CD4-positive, alpha-beta T cell (primary cell): ENCODE measurements at places on chromosomes 11 and 22.

GRCh38 chr11:33892906-33893594 lies 1.2 kb upstream of the LMO2 start:
- no peak for DNase-seq

DNA sequence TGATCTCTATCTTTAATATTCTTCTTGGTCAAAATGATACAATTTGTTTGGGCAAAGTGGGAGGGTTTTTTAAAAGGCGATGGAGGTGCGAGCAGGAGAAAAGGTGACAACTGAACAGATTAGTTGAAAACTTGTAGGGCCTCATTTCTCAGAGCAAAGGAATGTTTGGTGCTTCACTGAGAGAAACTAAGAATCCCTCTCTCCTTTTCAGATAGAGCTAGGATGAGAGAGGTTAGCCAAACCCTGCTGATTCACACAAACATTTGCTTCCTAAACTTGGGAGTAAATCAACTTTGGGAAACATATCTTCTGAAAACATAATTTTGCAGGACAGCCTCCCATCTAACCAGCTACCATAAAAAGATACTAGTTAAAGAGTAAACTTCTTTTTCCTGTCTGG lies 57.0 kb downstream of the PHF21A start:
- DNase-seq = no peak

GRCh38 chr11:47393163-47394049 lies 15.0 kb upstream of the SLC39A13 start:
- DNase-seq = no peak

DNA sequence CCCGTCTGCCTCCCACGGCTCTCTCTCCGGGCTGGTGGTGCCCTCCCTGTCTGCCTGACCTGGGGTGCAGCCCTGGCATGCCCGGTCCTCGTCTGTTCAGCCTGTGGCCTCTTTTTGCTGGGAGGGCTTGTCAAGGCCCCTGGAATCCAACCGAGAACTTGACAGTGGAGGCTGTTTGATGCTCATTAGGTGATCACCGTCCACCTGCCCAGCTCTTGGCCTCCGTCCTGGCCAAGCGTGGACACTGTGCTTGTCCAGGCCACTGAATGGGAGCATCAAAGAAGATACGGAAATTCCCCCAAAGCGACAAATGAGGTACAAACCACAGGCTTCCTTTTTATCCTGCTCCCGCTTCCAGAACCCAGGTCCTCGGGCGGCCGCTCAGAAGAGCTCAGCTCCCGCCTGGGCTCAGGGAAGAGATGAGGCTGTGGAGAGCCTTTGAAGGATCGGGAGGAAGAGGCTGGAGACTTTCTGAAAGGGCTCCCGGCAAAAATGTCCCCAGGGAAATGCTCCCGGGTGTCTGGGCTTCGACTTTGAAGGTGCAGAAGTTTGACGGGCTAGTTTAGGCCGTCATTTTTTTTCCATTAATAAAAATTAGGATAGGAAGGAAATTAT lies 1273.9 kb downstream of the BRD1 start:
- no peak for DNase-seq

DNA sequence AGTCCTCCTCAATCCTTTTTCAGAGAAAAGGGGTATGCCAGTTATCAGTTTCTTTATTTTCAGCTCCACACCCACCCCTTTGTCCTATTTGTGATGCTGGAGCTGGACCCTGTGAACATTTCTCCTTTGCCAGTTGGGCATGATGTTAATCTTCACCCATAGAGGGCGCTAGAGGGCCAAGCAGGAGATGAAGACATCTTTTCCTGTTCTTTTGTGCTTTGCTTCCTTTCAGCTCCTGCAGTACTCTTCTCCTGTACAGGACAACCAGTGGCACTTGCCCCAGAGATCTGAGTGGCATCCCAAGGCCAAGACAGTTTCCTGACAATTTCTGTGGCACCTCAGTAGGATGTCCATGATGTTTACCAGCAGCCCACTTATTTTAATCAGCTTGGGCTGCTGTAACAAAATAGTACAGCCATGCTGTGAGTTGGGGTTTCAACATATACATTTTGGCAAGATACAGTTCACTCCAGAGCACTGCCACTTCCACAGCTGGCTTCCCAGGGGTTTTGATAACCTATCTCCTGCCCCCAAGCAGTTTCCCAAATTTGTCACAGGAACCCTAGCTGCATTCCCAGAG lies 4.6 kb downstream of the SAA2 start:
- DNase-seq = peak; percentile 49

GRCh38 chr11:111632516-111633220 lies 30.4 kb downstream of the SIK2 start:
- no peak for DNase-seq

GRCh38 chr22:47171441-47172221 lies 409.2 kb downstream of the TBC1D22A start:
- DNase-seq = no peak

- no peak for DNase-seq
Measured at GRCh38 chr22:49803134-49803533, 24.5 kb downstream of the BRD1 start.

GRCh38 chr22:49705972-49706352 lies 121.7 kb downstream of the BRD1 start:
- DNase-seq = no peak

GRCh38 chr22:48753381-48753730 lies 1074.3 kb downstream of the BRD1 start:
- no peak for DNase-seq

DNA sequence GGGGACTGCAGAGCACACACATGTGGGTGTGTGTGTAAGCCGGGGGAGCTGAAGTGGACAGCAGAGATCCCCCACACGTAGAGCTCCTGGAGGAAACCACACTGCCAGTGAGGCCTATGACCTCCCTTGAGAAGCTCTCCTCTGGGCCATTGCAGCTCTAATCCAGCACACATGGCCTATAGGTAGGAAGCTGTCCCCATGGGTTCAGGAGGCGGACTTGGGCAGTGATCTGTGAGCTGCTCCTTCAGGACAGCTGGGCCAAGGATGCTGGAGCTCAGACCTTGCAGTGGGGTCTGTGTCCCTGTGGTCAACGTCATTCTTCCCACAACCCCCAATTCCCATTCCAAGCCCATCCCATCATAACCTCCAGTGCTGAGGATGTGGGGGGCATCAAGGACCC lies 29.8 kb downstream of the IGLL5 start:
- no peak for DNase-seq

GRCh38 chr11:67345247-67345919 lies 8.0 kb downstream of the POLD4 start:
- DNase-seq = no peak

GRCh38 chr11:69957849-69958248 lies 120.3 kb upstream of the ANO1 start:
- DNase-seq = no peak

- no peak for DNase-seq
Measured at GRCh38 chr11:19164230-19164855, 37.4 kb downstream of the CSRP3 start.

DNA sequence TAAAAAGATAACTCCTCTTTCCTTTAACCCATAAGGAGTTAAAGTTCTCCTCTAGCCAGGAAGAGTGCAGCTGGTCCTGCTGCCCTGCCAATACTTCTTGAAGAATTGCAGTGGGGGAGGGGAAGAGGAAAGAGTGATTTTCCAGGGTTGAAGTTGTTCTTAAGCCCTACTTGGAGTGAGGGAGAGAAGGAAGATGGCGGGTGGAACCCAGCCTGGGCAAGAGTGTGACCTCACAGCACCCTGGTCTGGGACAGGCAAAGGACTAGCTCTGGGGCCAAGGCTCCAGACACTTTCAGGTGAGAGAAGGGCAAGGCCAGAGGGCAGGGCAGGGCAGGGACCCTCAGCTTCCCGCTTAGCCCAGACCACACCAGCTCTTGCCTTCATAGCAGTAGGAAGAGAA lies 6.6 kb downstream of the TNKS1BP1 start:
- DNase-seq = no peak

DNA sequence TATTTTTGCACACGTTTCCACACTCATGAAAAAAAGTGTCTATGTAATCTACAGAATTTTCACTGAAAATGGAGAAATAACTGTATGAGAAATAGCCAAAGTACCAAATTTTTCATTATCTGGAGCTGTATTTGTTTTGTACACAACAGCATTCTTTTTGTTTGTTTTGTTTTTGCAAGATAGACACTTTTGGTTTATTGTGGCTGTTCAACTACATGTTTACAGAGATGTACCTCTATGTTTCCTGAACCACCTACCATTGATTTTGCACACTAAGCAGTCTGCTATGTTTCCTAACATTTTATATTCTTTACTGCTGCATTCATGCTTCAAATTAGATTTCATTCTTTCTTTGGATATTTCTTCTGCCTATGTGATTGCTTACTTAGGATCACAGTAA lies 116.3 kb downstream of the ELP4 start:
- no peak for DNase-seq

GRCh38 chr22:40637183-40638150 lies 948 bp upstream of the MRTFA start:
- DNase-seq = peak; percentile 32

- DNase-seq = no peak
Measured at GRCh38 chr11:87878373-87878825, 296.8 kb downstream of the RAB38 start.

- no peak for DNase-seq
Measured at GRCh38 chr11:79025097-79025496, 415.7 kb downstream of the TENM4 start.

DNA sequence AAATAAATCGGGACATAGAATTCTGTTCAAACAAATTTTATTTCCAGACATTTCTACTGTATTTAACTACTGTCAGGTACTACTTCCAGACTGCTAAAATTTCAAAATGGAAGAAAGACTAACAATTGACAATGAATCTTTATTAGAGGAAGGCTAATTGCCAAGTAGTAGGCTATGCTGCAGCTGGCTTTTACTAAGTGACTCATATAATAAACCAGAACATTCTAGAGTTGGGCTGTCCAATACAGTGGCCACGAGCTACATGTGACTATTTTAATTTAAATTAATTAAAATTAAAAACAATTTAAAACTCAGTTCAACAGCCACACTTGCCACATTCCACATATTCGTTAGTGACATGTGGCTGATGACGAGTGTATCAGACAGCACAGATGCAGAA lies 27.6 kb downstream of the CHKA start:
- DNase-seq = no peak

- no peak for DNase-seq
Measured at GRCh38 chr11:2813141-2813908, 72.2 kb downstream of the CDKN1C start.

DNA sequence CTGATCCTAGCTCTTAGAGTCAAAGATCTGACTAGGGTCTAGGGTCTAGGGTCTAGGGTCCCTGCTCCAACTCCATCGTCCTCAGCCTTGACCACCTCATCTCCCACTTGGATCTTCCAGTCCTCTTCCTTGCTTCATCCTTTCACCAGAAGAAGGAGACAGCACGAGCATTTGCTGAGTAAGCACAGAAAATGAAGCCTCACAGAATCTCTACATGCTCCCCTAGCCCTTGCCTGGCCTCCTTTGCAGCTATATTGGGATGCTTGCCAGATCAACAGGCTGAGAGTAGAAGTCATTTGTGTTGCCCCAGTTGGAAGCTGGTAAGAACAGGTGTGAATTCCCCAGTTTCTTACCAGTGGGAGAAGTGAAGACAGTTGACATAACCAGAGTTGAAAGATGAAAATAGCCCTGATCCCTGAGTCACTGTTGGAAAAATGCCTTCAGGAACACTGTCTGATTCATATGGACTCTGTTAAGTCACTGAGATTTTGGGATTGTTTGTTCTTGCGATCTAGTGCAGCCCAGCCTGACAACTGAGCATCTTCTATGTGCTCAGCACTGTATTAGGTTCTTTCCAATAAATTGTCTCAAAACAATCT lies 552.5 kb downstream of the INSC start:
- DNase-seq = no peak

GRCh38 chr11:991034-991433 lies 45.5 kb downstream of the MUC6 start:
- no peak for DNase-seq

DNA sequence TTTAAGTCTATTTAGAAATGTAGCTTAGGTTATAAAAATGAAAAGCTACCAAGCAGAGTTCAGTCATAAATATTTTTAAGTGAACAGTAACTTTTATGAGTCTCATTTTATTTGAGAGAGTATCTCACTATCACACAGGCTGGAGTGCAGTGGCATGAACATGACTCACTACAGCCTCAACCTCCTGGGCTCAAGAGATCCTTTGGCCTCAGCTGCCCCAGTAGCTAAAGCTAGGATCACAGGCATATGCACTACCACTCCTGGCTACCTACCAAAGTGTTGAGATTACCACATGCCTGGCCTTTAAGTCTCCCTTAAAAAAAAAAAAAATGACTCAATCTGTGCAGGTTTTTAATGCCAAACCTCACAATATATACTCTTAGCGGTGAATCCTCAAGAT lies 34.7 kb upstream of the CLNS1A start:
- DNase-seq = no peak

DNA sequence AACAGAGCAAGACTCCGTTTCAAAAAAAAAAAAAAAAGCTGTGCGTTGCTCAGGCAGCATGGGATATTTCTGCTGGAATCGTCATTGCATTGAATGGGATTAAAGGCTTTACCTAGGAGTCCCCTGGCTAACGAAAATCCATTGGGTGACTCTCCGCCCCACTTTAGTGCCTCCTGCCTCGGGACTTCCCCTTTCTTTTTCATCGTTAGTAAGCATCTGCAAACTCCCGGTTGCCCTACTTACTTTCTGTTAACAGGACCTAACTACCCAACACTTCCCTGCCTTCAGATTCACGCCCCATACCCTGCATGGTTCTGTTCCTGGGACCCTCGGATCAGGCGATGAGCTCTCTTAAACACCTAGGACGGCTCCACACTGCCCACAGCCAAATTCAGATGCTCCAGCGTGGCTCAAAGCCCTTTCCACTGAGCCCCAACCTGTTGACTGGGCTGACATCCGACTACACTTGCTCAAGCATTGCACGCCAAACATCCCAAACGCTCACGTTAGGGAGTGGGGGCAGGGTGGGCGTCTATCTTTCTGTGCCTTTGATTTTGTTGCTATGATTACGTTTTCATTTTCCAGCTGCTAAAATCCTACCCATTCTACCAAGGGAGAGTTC lies 143.8 kb downstream of the ST3GAL4 start:
- no peak for DNase-seq

- no peak for DNase-seq
Measured at GRCh38 chr22:38427465-38427864, 27.5 kb downstream of the KCNJ4 start.

DNA sequence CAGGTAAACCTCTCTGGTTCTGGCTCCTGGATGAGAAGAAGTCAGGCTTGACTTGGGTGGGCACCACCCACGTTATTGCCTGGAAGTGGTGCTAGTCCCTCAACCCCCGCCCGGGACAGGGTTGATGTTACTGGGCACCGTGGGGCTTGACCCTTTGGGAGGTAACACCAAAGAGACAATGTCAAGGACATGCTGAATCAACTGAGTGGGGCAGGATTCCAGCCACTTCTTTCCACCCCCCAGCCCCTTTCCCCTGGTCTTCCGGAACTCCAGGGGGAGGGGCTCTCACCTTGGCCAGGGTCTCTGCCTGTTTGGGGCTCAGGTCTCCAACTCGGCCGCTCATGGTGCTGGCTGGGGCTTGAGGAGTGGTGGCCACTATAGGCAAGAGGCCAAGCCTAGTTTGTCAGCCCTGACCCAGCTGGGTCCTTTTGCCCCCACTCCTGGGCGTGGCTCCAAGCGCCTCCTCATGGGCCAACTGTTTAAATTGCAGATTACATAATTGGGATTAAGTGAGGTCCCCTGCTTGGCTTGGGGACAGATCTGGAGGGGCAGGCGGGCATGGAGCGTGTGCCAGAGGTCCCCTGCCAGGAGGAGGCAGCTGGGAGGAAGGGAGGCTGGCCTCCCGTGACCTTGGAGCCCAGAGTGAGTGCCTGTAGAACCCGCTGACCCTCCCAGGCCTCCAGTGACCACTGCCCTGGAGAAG lies at the start of gene SEC14L3:
SEC14L3 (minus strand) TSS at position 402 of the 703 bp plus-strand sequence; CDS start at position 343, 59 bp downstream.
- no peak for DNase-seq

- no peak for DNase-seq
Measured at GRCh38 chr11:24708616-24709015, 211.8 kb downstream of the LUZP2 start.
